ENCODE measurements at places on chromosomes 7 and 10. TPM values are rescaled to one million over a fixed set of nuclear protein-coding genes. Genes with fewer than 3 reads are reported as not detected.

Gene TAF3
- total RNA-seq = 22.2 TPM

Gene PAOX
- 2.9 TPM for total RNA-seq

Gene GJD4
- total RNA-seq = not detected

Gene SEMA3A
- total RNA-seq = 0.08 TPM

Gene BICC1
- total RNA-seq = not detected

Gene PRSS37
- not detected for total RNA-seq

Gene KMT2C
- 41.6 TPM for total RNA-seq

Gene TEX36
- not detected for total RNA-seq

Gene CYP26C1
- total RNA-seq = not detected

All from activated T-cell treated with anti-CD3 and anti-CD28 coated beads, Interleukin-2, amount 50 U/mL, for 4 hours (primary cell).